ENCODE measurements at places on chromosomes 13 and 19. TPM values are rescaled to one million over a fixed set of nuclear protein-coding genes. Genes with fewer than 3 reads are reported as not detected.

GRCh38 chr13:108915634-108916512 lies 286.5 kb downstream of the MYO16 start:
- H3K27me3 ChIP-seq = no peaks in the 10 kb centered on the region
- H3K27ac ChIP-seq = peak overlapping the region; percentile 61
- H3K36me3 ChIP-seq = no peaks in the 10 kb centered on the region
- DNase-seq = peak; percentile 96
- peaks cover 22% of the 10 kb centered on the region for H3K4me1 ChIP-seq

DNA sequence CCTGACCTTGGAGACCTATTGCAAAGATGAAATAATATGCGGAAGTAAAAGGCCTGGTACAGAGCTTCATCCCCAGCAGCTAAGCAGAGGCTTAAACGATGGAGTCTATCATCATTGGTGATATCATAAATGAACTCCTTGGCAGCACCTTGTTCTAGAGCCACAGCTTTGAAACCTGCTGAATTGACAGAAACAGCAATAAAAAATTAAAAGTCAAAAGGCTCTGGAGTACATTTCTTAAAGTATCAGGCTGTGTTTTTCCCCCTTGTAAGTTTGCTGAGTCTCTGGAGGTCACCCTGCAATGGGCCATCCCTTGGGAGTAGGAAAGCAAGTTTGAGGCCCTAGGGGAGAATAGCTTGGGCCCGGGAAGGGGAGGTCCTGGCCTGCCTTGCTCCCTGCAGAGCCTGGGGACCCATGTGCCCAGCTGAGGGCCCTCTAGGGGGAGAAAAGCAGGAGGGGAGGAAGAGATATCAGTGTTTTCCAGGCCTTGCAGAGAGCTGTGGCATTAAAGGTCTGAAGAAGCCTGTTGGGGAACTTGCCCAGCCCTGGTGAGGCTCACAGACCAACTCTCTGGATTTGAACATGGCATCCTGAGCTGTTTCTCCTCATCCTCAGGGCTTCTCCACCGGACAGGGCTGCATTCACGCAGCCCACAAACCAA lies 416.1 kb downstream of the ZNF536 start:
- H3K27me3 ChIP-seq = no peaks in the 10 kb centered on the region
- H3K36me3 ChIP-seq = no peaks in the 10 kb centered on the region
- H3K4me3 ChIP-seq = no peak overlapping the region
- no peaks in the 10 kb centered on the region for H3K4me1 ChIP-seq
- H3K27ac ChIP-seq = no peak overlapping the region

- DNase-seq = no peak
- H3K27me3 ChIP-seq = no peaks in the 10 kb centered on the region
- peaks cover 25% of the 10 kb centered on the region for H3K4me1 ChIP-seq
- H3K36me3 ChIP-seq = no peaks in the 10 kb centered on the region
- H3K4me3 ChIP-seq = no peak overlapping the region
- H3K27ac ChIP-seq = no peak overlapping the region
Measured at GRCh38 chr13:75414036-75414827, 67.7 kb downstream of the TBC1D4 start.

DNA sequence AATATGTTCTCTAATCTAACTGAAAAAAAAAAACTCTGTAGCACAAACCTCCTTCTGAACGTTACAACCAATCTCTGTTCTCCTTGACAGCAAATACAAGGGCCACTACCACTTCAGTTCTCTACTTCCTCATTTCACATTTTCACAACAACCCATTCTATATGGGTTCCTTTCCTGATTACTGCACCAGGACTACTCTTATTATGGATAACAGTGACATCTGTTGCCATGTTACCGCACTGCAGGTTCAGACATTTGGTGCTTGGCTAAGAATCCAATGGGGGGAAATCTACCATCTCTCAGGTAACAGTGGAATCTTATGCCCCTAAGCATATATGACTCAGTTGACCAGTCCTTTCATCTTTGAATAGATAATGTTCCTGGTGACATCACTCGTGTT lies 11.6 kb upstream of the FPR3 start:
- H3K4me1 ChIP-seq = no peaks in the 10 kb centered on the region
- H3K36me3 ChIP-seq = no peaks in the 10 kb centered on the region
- DNase-seq = no peak
- H3K27ac ChIP-seq = no peak overlapping the region
- H3K4me3 ChIP-seq = no peak overlapping the region

DNA sequence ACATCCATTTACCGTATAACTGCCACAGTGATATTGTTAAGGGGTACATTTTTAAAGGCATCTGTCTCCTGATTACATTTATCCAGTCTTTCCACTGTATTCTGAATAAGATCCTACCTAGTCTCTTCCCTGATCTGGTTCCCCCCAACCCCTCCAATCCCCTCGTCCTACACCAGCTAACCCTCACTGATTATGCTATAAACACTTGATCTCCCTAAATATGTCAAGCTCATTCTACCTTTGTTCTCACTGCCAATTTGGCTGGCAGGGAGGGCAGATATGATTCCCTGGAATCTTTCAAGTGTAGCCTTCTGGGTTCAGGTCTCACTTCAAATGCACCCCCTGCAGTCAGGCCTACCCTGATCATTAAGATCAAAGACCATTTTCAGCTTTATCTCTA lies 1379.8 kb upstream of the MIR17HG start:
- H3K4me1 ChIP-seq = no peaks in the 10 kb centered on the region
- no peak overlapping the region for H3K4me3 ChIP-seq
- no peak overlapping the region for H3K27ac ChIP-seq
- DNase-seq = no peak
- H3K27me3 ChIP-seq = no peaks in the 10 kb centered on the region

DNA sequence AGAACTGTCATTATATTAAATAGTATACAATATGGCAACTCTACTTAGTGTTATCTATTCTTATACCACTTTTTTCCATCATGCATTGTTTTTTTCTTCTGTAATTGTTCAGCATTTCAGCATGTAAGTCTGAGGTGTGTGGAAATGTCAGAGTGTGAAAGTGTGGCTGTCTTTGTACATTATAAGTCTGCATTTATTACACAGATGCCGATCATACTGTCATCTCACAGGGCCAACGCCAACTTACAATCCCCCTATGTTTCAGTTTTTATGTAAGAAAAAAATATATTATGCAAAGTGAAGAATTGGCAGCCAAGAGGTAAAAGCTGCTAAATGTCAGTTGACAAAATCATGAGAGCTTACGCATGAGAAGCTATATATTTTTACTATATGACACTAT lies 42.9 kb upstream of the PCDH17 start:
- no peak for DNase-seq
- no peaks in the 10 kb centered on the region for H3K27me3 ChIP-seq
- no peak overlapping the region for H3K4me3 ChIP-seq
- H3K27ac ChIP-seq = no peak overlapping the region

The ADAMTSL5 gene
- 4.7 TPM for total RNA-seq

The SIGLECL1 gene
- not detected for total RNA-seq

The MATK gene
- total RNA-seq = not detected

The NAPSA gene
- total RNA-seq = not detected

Data from astrocyte (in vitro differentiated cells and primary cell).